ENCODE measurements at places on chromosomes 7 and 10. TPM values are rescaled to one million over a fixed set of nuclear protein-coding genes. Genes with fewer than 3 reads are reported as not detected.
A peak's percentile ranks its signal among the peaks of the same experiment; 100 is the strongest.

DNA sequence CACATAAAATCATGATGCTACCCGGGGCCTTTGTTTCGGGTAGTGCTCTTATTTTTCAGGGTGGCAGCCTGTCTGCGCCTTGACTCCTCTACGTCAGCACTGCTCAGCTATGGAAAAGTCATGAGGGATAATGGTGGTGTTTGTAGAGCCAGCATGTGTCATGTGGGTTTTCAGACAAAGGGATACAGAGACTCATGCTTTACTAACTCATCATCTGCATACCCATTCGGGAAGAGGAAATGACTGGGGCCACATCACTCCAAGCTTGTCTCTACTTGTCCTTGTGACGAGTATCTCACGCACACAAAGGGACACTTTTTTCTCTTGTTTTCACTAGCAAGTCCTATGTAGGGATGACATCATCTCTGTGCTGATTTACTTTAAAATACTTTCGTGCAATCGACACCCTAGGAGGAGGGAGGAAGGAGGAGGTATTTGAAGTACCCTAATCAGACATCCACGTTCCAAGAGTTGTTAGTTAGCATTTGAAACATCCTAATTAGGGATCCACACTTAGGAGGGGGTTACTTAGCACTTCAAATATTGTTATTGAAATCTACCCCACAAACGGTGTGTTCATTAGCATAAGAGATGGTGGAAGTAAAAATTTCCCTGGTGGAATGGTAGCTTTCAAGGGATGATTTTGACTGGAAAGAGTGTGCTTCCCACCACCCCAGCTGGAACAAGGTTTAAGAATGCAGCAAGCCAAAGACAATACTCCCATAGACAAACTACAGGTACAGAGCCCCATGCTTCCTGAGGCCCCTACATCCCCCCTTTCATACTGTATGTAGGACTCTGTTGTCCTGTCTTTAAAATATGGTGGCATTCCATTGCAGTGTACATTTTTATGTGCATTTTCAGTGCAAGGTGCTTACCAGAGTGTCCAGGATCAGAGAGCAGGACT, 52.0 kb downstream of the THNSL1 start:
- H3K36me3 ChIP-seq, result no peaks in the 10 kb centered on the region
- DNase-seq, result no peak
- H3K27ac ChIP-seq, result no peak overlapping the region
- no peaks in the 10 kb centered on the region for H3K27me3 ChIP-seq
- no peaks in the 10 kb centered on the region for H3K4me1 ChIP-seq

- DNase-seq, result no peak
- no peak overlapping the region for H3K4me3 ChIP-seq
- H3K27me3 ChIP-seq, result no peaks in the 10 kb centered on the region
- no peak overlapping the region for H3K27ac ChIP-seq
- H3K36me3 ChIP-seq, result no peaks in the 10 kb centered on the region
Measured at GRCh38 chr10:89738551-89739209, 37.3 kb downstream of the KIF20B start.

- DNase-seq, result no peak
- no peaks in the 10 kb centered on the region for H3K27me3 ChIP-seq
- H3K4me1 ChIP-seq, result no peaks in the 10 kb centered on the region
- no peaks in the 10 kb centered on the region for H3K36me3 ChIP-seq
Measured at GRCh38 chr7:49631960-49632359, 141.5 kb upstream of the VWC2 start.

GRCh38 chr10:132627666-132628531, 90.3 kb downstream of the INPP5A start:
- H3K27ac ChIP-seq, result peak overlapping the region; percentile 26
- no peak overlapping the region for H3K4me3 ChIP-seq
- H3K4me1 ChIP-seq, result peaks cover 44% of the 10 kb centered on the region

- H3K4me3 ChIP-seq, result no peak overlapping the region
- H3K27me3 ChIP-seq, result no peaks in the 10 kb centered on the region
- no peak overlapping the region for H3K27ac ChIP-seq
Measured at GRCh38 chr10:13792006-13792405, 205.2 kb downstream of the PRPF18 start.

DNA sequence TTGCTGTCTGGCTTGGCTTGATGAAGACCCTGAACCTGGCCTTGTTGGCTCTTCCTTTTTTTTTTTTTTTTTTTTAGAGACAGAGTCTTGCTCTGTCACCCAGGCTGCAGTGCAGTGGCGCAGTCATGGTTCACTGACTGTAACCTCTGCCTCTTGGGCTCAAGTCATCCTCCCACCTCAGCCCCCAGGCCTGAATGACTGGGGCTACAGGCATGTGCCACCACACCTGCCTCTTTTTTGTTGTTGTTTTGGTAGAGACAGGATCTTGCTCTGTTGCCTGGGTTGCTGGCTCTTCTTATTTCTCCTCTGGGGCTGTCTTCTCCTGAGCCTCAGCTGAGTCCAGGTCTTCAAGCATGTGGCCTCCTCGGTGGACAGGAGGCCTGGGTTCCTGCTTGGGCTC, 44.7 kb downstream of the PRF1 start:
- H3K27ac ChIP-seq, result no peak overlapping the region
- DNase-seq, result no peak
- H3K4me1 ChIP-seq, result no peaks in the 10 kb centered on the region

DNA sequence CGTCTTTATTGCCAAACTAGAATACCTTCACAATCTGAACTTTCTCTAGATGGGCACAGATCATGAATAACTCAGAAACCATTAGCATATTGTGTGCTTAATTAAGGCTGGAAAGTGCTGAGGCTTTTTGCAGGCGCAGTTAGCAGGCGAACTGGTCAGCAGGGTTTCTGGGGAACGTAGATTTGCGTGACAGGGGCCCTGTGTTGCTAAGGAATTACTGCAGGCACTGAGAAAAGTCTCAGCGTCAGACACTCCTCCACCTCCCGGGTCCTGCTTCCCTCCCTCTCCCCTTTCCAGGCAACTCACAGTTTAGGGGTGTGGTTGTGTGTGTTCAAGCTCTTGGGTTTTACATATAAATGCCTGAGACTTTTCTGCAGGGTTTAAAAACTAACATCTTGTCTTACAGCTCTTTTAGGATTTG, 2.2 kb downstream of the MAP3K8 start:
- H3K4me3 ChIP-seq, result peak overlapping the region; percentile 74
- H3K27me3 ChIP-seq, result no peaks in the 10 kb centered on the region

GRCh38 chr7:141600168-141601006, 49.2 kb downstream of the AGK start:
- no peak overlapping the region for H3K27ac ChIP-seq
- H3K4me1 ChIP-seq, result no peaks in the 10 kb centered on the region
- peaks cover 4% of the 10 kb centered on the region for H3K36me3 ChIP-seq
- no peak overlapping the region for H3K4me3 ChIP-seq
- no peaks in the 10 kb centered on the region for H3K27me3 ChIP-seq

KCNIP2 gene
- total RNA-seq, result 3.4 TPM
